Stomach (tissue), 19 donors: ENCODE measurements at places on chromosomes 4 and X. TPM values are rescaled to one million over a fixed set of nuclear protein-coding genes. Genes with fewer than 3 reads are reported as not detected.

TMEM47 gene
- 39.7 TPM for total RNA-seq

PAGE2 gene
- total RNA-seq, result not detected

PACRGL gene
- total RNA-seq, result 39.0 TPM

MAP3K15 gene
- total RNA-seq, result 0.37 TPM

SPANXN5 gene
- total RNA-seq, result not detected

AFF1 gene
- 57.5 TPM for total RNA-seq

WDR19 gene
- 55.5 TPM for total RNA-seq

GRCh38 chr4:144574000-144574399 lies 72.0 kb upstream of the HHIP start:
- DNase-seq, result no peak

GRCh38 chr4:19880206-19880605 lies 371.5 kb upstream of the SLIT2 start:
- DNase-seq, result no peak

- DNase-seq, result no peak
These were observed 208.1 kb upstream of the ADGRL3 start for GRCh38 chr4:60992037-60992436.

- DNase-seq, result no peak
These were observed 25.0 kb upstream of the UBA6 start for GRCh38 chr4:67725981-67726380.

- no peak for DNase-seq
These were observed 62.5 kb downstream of the PJA1 start for GRCh38 chrX:69102612-69103194.

DNA sequence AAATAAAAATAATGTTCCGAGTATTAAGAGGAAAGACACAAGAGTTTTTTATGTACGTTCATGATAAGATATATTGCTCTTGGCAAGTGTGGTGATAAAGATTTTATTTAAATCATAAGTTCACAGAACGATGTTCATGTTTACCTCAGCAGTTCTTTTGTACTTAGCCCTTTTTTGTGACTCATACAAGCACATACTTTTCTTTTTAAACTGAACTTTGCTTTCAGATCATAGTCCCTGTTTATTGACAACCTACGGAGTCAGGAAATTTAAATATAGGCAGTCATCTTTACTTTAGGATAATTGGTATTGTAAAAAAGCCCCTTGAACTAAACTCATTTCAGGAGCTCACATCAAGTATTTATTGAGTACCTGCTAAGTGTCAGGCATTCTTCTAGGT lies 1.3 kb upstream of the CTSO start:
- DNase-seq, result peak; percentile 36

DNA sequence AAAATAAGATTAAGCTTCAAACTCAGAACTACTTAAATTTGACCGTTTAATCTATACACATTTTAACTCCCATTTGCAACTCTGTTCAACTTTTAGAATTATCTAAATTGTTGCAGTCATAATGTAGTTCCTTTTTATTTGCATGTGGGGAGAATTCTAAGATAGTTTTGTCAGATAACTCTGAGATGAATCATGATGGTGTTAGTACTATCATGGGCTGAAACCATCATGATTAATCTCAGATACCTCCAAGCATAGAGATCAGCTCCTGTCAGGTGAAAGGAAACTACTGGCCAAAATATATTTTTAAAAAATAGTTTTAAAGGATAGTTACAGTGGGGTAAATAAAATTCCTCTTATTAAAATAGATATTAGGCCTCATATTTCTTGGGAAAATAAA lies 39.0 kb downstream of the FBXO8 start:
- DNase-seq, result no peak

GRCh38 chrX:39260965-39261364 lies 459.7 kb downstream of the MID1IP1 start:
- no peak for DNase-seq

- no peak for DNase-seq
These were observed 2.1 kb upstream of the CLCN3 start for GRCh38 chr4:169618286-169618685.

GRCh38 chrX:118174516-118175098 lies 58.0 kb upstream of the KLHL13 start:
- DNase-seq, result no peak

DNA sequence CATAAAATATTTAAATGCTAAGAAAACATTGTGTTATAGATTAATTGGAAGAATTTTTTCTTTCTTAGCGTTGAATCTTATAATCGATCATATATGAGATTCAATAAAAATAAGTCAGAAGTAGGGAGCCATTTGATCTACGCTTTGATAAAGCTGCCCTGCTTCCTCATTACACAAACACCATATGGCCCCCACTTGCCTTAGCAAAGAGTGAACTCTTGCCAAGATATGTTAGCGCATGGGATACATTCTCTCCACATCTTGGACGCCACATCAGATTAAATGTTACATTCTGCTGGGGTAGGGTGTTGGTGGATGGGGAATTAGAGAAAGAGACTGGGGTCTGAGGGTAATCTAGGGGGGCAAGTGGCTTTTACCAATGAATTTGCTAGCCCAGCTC lies 207.7 kb upstream of the MID1 start:
- DNase-seq, result no peak

- no peak for DNase-seq
These were observed 6.3 kb upstream of the SORCS2 start for GRCh38 chr4:7186031-7186430.

GRCh38 chr4:164613792-164614191 lies 140.1 kb upstream of the SMIM31 start:
- no peak for DNase-seq

GRCh38 chr4:155099231-155099630 lies 109.2 kb upstream of the NPY2R start:
- DNase-seq, result no peak

- DNase-seq, result no peak
These were observed 11.1 kb upstream of the TMEM156 start for GRCh38 chr4:39043058-39043860.

GRCh38 chr4:19402581-19403065 lies 849.1 kb upstream of the SLIT2 start:
- DNase-seq, result peak; percentile 9

- no peak for DNase-seq
These were observed 78.8 kb downstream of the FAM184B start for GRCh38 chr4:17702641-17703040.
